NCI-H69 (cell line): ENCODE measurements at places on chromosomes 13 and 19.

DNA sequence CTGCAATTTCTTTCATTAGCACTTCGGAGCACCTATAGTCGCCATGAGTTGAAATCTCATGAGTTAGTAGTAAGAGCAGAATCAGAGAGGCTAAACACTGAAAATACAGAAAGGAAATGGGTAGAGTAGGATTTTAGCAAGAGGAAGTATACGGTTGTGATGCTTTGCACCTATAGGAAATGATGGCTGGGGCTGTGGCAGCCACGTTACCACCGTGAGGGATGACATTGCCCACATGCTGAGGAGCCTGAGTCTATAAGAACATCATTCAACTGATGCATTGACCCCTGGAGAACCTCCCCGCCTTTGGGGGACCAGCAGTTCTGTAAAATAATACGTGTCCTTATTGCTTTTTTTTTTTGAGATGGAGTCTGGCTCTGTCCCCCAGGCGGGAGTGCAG is 20.4 kb downstream of the FAM187B start:
- DNase-seq = no peak

- peak; percentile 97 for DNase-seq
Observed at GRCh38 chr19:51688671-51689571, 4.2 kb upstream of the SPACA6 start.

DNA sequence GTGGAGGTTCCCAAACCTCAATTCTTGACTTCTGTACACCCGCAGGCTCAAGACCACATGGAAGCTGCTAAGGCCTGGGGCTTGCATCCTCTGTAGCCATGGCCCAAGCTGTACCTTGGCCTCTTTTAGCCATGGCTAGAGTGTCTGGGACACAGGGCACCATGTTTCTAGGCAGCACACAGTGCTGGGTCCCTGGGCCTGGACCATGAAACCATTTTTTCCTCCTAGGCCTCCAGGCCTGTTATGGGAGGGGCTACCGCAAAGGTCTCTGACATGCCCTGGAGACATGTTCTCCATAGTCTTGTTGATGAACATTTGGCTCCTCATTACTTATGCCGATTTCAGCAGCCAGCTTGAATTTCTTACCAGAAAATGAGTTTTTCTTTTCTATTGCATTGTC is 701.4 kb downstream of the FGF9 start:
- no peak for DNase-seq

- no peak for DNase-seq
Observed at GRCh38 chr13:30157616-30157993, 149.7 kb downstream of the KATNAL1 start.

GRCh38 chr13:35475960-35476943 is at the start of gene MAB21L1:
TSS of gene MAB21L1 (minus strand) at chr13:35476689. CDS start at chr13:35476138, 551 bp downstream.
- peak; percentile 47 for DNase-seq

- peak; percentile 51 for DNase-seq
Observed at GRCh38 chr19:17281391-17282304, at the start of gene ANKLE1. TSS of gene ANKLE1 (plus strand) at chr19:17281901. CDS start at chr19:17281921, 20 bp downstream.
